NCI-H446 treated with DMSO at 0.1 percent for 48 hours (cell line): ENCODE measurements at places on chromosomes 16 and 17.

GRCh38 chr17:4818276-4818675 is 11.3 kb downstream of the PLD2 start:
- no peak for DNase-seq

DNA sequence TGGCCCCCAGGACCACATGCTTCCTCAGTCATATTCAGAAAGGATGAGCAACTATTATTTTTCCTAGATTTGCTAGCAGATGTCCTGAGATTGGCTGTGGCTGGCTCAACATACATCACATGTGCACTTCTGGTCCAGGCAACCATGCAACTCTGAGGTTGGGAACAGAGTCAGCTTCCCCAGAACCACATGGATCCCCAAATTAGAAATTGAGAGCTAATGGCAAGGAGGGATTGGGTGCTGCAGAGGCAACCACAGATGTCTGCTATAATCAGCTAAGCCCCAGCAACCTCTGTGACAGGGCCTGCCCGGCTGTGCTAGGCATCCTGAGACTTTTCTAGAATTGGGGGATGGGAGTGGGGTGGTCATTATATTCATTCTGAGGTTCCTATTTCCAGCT is 33.8 kb upstream of the CLEC18A start:
- DNase-seq, result no peak

- no peak for DNase-seq
These were observed 5.2 kb downstream of the ODAD4 start for GRCh38 chr17:41935641-41936040.

GRCh38 chr16:52812678-52813556 is 239.8 kb downstream of the CHD9NB start:
- no peak for DNase-seq

DNA sequence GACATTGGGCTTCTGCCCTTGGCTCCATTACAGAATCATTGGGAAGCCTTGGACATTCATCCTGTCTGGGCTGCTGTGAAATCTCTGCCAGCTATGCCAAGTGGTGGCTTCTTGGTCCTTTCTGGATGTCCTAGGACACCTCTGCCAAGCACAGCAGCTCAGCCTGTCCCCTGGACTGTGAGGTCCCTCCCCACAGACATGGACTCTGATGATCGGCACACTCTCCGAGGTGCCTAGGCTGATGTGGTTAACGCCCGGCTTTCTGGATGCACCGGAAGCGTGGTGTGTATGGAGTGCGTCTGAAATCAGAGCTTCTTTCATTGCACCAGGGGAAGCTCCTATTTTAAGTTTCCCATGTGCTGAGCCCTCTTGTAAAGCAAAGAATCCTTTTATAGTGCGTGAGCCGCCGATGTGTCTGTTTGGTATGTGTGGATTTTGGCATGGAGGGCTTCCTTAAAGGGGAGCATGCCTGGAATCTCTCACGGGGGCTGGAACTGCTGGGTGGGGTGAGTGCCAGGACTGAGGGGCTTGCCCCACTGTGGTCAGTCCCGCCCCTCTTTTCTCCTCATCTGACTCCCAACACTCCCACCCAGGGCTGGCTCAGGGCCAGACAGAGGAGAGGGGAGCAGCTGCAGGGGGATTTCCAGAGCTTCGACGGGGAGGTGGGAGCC is 7.0 kb upstream of the ARHGAP23 start:
- DNase-seq, result no peak

DNA sequence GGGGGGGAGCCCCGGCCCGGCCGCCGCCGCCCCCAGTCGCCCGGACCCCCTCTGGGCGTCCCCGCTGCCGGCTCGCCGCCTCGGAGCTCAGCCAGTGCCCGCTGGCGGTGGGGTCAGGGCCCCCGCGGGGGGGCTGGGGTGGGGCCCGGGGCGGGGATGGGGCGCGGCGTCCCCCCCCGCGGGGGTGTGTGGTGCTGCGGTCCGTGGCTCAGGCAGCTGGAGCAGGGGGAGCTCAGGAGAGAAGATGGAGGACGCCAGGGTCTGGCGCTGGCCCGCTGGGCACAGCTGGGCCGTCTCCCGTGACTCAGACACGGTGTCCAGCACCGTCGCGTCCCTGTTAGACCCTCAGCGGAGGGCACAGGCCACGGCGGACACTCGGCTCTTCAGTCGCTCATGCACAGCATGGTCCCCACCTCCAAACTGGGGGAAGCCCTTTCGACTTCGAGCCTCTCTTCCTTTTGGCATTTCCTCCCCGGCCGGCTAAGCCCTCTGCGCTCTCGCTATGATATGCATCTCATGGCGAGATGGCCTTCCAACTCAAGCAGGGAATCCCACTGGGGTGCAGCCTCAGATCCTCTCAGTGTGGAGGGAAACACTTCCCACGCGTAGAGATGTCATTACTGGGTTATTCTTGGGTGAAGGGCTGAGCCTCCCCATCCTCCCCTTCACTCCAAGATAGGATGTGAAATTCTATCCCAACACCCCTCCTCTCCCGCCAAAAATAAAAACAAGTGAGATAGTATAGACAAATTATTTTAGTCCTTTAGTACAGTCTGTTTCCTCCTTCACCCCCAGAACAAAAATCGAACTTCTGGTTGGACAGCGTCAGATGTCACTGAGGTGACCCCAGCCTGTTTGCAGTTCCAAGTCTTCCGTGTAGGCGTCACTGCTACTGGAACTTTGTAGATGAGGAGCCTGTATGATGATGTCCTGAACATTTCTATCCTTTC is 522 bp upstream of the VEZF1 start:
- peak; percentile 33 for DNase-seq

DNA sequence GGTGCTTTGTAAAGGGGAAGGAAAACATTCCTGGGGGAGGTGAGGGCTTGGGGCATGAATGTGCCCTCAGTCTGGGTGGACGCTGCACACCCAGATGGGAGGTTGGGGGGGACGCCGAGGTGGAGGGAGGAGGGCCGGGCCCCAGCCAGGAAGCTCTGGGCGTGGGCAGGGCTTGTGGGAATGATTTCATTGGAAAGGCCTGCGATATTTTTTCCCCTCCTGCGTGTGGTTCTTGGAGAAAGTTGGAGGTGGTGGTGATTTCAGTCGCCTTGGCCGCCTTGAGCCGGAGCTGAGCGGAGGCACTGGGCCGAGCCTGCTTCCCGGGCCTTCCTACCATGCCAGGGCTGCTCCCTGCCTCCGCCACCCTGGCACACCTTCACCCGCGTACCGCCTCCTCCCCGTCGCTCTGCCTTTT is 26.4 kb upstream of the CLEC18A start:
- DNase-seq, result no peak

DNA sequence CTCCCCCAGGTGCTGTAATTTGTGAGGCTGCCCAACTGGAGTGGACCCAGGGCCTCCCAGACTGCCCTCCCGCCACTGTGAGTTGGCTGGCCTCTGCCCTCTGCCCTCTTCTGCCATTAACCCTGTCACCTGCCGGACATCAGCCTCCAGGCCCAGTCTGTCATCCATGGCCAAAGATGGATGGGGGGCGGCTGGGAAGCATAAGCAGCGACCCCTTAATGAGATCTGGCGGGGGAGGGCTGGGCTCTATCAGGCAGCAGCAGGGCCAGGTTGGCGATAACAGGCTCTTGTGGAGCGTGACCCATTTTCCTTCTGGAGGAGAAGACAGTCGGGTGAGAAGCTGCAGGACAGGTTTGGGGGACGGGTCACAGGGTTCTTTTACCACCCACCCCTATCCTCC is 25.3 kb downstream of the CDK5RAP3 start:
- DNase-seq, result no peak

- no peak for DNase-seq
These were observed 526 bp downstream of the ZZEF1 start for GRCh38 chr17:4142107-4142900.

DNA sequence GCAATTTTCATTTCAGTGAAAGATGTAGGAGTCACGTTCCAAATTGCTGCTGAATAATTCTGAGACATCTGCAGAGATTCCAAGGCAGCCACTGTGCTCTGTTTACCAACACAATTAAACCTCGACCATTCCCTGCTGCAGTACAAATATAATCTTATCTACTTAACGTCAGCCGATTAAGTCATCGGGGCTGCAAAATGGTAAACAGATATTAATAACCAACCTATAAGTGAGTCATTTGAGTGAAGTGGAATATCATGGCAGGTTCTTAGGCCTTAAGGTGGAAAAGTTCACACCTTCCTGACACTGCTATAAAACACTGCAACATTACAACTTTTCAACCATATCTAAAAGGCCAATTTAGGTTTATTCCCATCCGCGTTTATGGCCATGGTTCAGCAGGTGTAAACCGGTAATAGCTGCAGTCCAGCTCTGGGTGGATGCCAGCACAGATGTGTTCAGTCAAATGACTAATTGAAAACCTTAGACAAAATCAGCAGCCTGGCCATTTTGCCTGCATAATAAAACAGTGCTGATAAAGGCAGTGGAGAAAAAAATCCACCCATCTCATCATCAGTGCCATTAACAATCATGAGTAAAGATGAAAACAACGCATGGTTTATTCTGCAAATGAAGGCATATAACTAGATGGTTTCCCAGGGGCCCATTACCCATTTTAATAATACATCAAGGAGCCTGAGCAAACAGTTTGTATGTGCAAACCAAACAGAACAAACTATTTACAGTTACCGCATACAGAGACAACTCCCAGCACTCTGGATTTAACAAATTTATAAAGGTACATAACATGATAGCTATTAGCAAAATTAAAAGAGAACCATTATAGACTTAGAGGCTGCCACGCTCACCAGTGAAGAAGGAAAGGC is 202.9 kb upstream of the IRX3 start:
- no peak for DNase-seq

DNA sequence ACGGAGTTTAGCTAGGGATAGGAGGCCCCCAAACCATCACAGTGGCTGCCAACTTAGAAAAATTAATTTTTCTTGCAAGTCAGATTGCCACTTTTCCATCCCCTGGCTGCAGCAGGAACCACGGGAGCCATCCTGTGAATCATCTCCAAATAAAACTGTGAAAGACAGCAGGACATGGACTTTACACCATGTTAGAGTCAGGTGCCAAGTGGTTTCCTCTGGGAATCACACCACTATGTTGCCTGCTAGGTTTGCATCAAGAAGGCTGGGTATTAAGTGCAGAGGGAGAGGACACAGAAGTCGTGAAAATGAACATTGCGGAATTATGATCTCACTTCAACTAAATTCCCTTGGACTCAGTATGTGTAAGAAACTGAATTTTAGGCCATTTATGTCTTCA is 471.3 kb upstream of the GOT2 start:
- DNase-seq, result no peak

GRCh38 chr16:20260215-20261009 is 66.9 kb downstream of the GP2 start:
- no peak for DNase-seq

DNA sequence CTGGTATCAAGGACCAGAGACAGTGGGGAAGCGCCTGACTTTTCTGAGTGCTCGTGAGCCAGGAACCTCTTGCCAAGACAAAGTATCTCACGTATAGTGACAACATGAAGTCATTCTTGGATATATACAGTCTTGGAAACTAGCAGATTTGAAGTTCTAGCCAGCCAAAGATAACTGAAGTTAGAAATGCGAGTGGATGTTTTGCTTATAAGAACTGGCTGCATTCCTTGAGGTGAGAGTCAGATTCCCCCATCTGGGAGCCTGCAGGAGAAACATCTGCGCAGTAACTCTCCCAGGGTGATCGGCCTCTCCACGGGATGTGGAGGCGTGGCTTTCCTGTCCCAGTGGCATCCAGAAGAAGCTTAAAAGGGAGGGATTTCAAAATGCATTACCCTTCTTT is 89.8 kb downstream of the SHISA6 start:
- DNase-seq, result no peak

- DNase-seq, result no peak
These were observed 3.2 kb downstream of the MED31 start for GRCh38 chr17:6648181-6648580.

DNA sequence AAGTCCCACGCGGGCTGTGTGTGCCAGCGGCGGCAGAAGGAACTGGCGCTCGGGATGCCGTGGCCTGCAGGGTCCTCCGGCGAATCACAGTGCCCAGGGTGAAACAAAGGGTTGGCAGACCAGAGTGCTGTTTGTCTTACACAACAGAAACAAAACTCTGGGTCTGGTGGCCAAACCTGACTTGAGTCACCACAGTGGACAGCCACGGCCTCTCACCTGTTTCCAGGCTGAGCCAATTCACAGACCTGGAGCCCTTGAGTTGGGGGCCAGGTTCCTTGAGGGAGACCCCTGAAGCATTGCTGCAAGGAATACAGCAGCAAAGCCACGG is 2.1 kb upstream of the CHMP6 start:
- DNase-seq, result no peak

GRCh38 chr16:55176901-55177300 is 147.1 kb upstream of the IRX6 start:
- no peak for DNase-seq
